ENCODE measurements at places on chromosomes 7 and 10.

DNA sequence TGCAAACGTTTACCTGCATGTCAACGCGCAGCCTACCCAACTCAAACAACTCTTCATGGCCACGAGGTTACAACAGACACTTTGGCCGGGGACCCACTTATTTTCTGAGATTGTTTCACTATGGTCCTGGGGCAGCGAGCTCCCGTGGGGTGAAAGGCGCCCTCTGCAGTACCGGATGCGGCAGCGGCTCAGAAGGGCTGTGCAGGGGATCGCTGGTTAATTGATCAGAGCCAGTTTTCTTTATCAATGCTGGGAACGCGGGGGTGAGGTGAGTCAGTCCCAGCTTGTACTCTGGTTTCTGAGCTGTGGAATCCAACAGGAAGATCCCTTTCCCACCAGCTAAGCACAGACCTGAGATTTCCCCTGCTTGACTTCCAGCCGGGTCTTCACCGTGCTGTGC lies 366.5 kb upstream of the KLF6 start:
- no peak for DNase-seq

DNA sequence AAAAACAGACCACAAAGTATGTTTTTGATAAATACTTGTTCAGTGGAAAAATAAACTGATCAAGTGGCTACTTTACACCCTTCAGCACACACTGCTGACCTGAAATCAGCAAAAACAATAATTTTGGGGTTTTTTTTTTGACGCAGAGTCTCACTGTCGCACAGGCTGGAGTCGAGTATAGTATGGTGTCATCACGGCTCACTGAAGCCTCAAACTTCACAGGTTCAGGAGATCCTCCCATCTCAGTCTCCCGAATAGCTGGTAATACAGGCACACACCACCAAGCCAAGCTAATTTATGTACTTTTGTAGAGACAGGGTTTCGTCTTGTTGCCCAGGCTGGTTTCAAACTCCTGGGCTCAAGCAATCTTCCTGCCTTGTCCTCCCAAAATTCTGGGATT lies 30.6 kb downstream of the TARP start:
- DNase-seq = no peak

- DNase-seq = no peak
These were observed 515 bp upstream of the SLC4A2 start for GRCh38 chr7:151058781-151059366.

DNA sequence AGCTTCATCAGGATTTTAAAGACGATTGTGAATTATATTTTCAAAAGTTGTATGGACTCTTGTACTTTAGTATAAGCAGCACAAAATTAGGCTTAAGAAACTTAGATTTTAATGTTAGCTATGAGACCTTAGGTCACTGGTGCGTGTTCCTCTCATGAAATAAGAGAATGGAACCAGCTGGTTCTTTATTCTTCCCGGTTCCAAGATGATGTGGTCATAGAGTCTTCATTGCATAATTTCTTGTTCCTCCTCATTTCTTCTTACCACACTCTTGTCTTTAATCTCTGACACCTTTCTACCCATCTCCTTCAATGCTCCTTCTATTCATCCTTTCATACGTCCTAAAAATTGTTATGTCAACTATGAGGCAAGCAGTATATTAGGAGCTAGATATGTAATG lies 437.2 kb downstream of the AUTS2 start:
- DNase-seq = no peak
